ENCODE measurements at places on chromosomes 4 and X.

GRCh38 chrX:20409991-20410390 is 143.3 kb upstream of the RPS6KA3 start:
- DNase-seq: no peak

DNA sequence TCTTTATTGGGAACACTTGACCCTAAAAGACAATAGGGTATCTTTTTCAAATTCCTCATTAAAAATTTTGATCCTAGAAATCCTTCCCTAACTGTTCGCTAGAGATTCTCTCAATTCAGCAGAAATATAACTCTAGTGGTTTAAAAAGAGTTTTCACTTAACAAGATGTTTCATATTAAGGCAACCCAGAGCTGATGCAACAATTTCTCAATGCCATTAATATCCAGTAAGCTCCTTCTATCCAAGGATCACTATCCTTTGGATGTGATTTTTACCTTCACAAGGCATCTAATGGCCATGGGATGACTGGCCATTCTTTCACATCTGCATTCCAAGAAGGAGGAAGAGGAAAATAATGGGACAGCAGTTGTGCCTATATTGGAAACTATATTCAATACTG is 183.4 kb downstream of the ANKRD50 start:
- no peak for DNase-seq

- no peak for DNase-seq
These were observed 351.2 kb downstream of the BMPR1B start for GRCh38 chr4:95108883-95109421.

DNA sequence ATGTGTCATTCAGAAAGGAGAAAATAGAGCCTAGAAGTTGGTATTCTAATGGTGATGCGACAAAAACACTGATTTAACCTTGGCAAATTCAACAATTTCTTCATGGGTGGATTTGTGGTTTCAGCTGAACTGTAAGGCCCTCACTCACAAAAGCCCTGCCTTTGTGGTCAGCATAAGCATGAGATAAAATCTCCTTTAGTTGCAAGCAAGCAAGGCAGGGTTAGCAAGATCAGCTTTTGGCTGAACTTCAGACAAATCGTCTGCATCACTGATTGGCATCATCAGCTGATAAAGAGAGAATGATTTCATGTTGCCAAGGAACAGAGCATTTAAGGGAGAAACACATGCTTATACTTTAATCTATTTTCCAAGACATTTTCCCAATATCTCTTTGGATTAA is 2582.2 kb downstream of the PCDH7 start:
- DNase-seq: no peak

DNA sequence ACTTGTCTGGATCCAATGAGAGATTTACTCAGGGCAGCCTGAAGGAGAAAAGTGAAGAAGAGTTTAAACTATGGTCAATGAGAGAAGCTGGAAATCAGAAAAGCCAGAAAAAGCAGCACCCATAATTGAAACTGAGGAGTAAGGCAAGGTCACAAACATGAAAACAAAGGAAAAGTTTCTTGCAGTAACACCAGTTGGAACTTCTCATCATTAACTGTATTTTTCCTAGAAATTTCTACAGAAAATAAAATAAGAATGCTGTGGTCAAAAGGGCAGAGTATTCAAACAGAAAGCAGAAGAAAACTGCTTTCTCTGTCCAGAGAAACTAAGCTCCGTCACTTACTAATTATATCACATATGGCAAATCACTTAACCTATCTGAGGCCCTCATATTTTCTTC is 102.2 kb downstream of the OR13H1 start:
- DNase-seq: no peak
